Naive thymus-derived CD8-positive, alpha-beta T cell (primary cell): ENCODE measurements at places on chromosomes 3 and 15.

DNA sequence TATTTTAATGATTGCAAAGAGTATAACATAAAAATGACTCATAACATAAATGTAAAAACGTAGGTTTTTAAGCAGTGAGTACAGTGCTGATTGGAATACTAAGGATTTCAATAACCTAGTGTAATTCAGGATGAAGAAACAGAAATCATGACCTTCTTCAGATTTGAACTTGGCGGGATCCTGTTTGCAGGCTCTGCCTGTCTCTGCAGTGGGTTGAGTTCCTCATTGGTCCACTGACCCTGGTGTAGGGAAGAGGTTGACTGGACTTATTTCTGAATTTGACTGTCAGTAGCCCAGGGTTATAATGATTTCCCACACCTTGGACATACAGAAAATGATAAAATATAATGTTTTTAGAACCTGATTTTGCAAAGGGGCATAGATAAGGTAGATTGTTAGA is 171.7 kb downstream of the FNDC3B start:
- H3K27me3 ChIP-seq: no peaks in the 10 kb centered on the region
- no peak overlapping the region for H3K27ac ChIP-seq
- DNase-seq: no peak
- no peaks in the 10 kb centered on the region for H3K4me1 ChIP-seq
- H3K4me3 ChIP-seq: no peak overlapping the region
- H3K36me3 ChIP-seq: peaks cover 4% of the 10 kb centered on the region

GRCh38 chr3:103968131-103968530 is 1398.6 kb upstream of the ALCAM start:
- H3K27me3 ChIP-seq: no peaks in the 10 kb centered on the region
- H3K4me1 ChIP-seq: no peaks in the 10 kb centered on the region
- DNase-seq: no peak
- H3K36me3 ChIP-seq: no peaks in the 10 kb centered on the region

GRCh38 chr3:12869035-12869621 is 27.8 kb upstream of the RPL32 start:
- DNase-seq: no peak
- peak overlapping the region; percentile 65 for H3K27ac ChIP-seq
- H3K4me1 ChIP-seq: peaks cover 13% of the 10 kb centered on the region
- H3K27me3 ChIP-seq: peaks cover 56% of the 10 kb centered on the region
- H3K4me3 ChIP-seq: peak overlapping the region; percentile 92

- H3K4me1 ChIP-seq: peaks cover 37% of the 10 kb centered on the region
- peak; percentile 82 for DNase-seq
- H3K4me3 ChIP-seq: peak overlapping the region; percentile 89
- no peaks in the 10 kb centered on the region for H3K27me3 ChIP-seq
These were observed 1.2 kb upstream of the PDE8A start for GRCh38 chr15:84980196-84981053.

- no peak for DNase-seq
- no peak overlapping the region for H3K4me3 ChIP-seq
- no peaks in the 10 kb centered on the region for H3K27me3 ChIP-seq
These were observed 127.6 kb upstream of the AZI2 start for GRCh38 chr3:28476194-28476593.

DNA sequence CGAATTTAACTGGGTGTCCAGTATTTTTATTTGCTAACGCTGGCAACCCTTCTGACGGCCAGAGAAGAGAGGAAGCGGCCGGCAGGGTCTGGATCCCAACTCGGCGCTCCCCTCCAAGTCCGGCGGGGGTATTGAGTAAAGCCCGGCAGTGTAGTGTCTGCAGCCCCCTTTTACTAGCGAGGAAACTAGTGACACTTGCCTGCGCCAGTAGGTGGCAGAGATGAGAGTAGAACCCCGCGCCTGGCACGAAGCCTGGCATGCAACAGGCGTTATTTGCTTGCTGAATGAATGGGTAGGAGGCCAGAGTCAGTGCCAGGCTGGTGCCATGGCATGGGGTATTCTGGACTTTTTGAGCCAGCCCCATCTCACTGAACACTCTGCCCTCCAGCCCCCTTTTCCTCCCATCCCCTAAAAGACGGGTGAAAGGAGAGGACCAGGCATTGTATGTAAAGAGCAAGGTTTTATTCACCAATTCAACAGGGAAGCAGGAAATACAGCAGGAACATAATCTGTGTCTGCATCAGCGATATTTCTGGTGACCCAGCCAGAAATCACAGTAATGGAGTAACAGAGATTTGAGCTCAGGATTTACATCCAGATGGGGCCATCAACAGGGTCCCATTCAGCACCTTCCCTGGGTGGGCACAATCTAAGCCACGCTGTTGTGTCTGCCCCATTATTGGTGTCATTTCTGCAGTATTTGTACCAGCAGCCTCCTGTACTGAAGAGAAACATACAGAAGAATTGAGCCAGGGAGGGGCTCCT is 788 bp upstream of the WDR73 start:
- peak overlapping the region; percentile 95 for H3K4me3 ChIP-seq
- H3K4me1 ChIP-seq: peaks cover 45% of the 10 kb centered on the region
- peak overlapping the region; percentile 93 for H3K27ac ChIP-seq

DNA sequence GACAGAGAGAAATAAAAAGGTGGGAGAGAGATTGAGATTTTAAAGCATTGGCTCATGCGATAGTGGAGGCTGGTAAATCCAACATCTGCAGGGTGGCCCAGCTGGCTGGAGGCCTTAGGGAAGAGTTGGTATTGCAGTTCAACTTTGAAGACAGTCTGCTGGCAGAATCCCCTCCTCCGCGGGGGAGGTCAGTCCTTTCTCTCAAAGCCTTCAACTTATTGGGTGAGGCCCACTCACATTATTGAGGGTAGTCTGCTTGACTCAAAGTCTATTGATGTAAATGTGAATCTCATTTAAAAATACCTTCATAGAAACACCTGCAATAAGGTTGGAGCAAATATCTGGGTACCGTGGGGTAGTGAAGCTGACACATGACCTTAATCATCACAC is 31.8 kb upstream of the PROK2 start:
- no peak overlapping the region for H3K4me3 ChIP-seq
- no peaks in the 10 kb centered on the region for H3K36me3 ChIP-seq
- no peaks in the 10 kb centered on the region for H3K4me1 ChIP-seq
- H3K27me3 ChIP-seq: no peaks in the 10 kb centered on the region
- H3K27ac ChIP-seq: no peak overlapping the region

GRCh38 chr3:140443073-140443472 is 234.8 kb upstream of the TRIM42 start:
- H3K27ac ChIP-seq: no peak overlapping the region
- no peak overlapping the region for H3K4me3 ChIP-seq
- no peak for DNase-seq
- H3K36me3 ChIP-seq: no peaks in the 10 kb centered on the region
- peaks cover 4% of the 10 kb centered on the region for H3K27me3 ChIP-seq

DNA sequence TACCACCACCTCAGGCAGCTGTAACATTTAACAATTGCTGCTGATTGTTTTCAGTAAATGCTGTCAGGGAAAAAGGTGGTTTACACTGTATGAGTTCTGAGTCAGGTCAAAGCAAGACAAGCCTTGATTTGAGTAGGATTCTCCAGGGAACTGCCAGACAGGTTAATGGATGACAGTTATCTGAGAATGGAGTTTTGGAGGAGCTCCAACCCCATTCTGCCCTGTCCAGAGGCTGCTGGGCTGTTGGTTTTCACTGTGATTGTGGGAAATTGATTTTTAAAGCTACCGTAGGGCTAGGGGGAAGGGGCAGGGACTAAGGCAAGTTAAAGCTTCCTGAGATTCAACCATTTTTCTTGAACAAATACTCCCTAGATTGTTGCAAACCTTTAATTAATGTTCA is 39.9 kb downstream of the TICRR start:
- H3K27me3 ChIP-seq: peaks cover 2% of the 10 kb centered on the region
- H3K4me1 ChIP-seq: no peaks in the 10 kb centered on the region
- peaks cover 3% of the 10 kb centered on the region for H3K36me3 ChIP-seq
- H3K27ac ChIP-seq: no peak overlapping the region
- no peak for DNase-seq

- H3K4me3 ChIP-seq: no peak overlapping the region
- no peaks in the 10 kb centered on the region for H3K27me3 ChIP-seq
- H3K4me1 ChIP-seq: no peaks in the 10 kb centered on the region
- H3K27ac ChIP-seq: no peak overlapping the region
These were observed 29.3 kb downstream of the EPHA6 start for GRCh38 chr3:96843505-96844203.

DNA sequence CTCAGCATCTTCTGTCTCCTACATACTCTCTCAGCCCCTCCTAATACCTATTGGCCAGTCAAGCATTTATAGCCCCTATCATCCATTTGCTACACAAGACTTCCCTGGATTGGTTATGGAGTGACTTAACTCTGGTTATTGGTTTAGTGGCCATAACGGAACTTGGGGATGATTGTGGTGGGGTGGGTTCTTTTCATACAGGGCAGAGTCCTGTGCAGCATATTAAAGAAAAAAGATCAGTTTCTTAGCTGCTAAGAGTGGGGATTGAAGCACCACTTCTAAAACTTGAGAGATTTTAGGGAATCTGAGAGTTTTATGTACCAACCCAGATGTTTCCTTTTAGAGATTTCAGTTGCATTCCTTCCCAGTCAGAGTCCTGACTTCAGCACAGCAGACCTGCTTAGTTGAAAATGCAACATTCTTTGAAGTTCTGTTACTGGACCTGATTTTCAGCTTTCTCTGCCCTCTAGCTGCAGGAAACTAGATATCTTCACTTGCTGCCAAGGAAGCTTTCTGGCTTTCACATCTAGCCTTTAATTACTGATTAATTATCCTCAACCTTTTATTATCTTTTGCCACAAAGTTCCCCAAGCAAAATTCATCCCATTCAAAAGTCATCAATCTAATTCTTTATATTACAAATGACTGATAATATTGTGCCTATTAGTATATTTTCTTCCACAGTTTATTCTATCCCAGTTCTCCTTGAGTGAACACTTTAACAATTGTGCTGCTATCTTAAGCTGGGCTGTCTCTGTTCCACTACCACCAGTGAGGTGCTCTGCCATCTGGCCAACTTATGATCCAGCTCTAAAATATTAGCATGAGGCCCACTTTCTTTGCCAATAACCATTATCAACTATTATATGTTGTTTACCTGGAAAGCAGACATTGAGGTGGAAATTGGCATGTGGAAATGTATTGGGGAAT is 906.0 kb upstream of the ALCAM start:
- no peaks in the 10 kb centered on the region for H3K27me3 ChIP-seq
- H3K36me3 ChIP-seq: no peaks in the 10 kb centered on the region
- no peak overlapping the region for H3K27ac ChIP-seq
- no peak for DNase-seq
- no peaks in the 10 kb centered on the region for H3K4me1 ChIP-seq

DNA sequence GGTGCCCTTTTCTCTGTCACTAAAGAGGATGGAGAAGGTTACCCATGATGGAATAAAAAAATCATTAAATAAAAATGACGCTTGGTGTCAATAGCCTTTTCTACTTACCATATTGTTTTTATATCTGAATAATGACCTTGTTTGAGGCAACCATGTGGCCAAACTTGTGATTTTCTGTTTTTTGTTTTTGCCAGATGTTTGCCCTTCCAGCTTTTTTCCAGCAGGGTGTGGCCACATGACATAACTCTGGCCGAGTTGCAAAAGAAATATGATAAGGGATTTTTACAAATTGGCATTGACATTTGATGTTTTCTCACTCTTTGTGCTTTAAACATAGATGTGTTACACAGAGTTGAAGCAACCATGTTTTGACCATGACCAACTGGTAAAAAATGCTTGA is 39.7 kb upstream of the EPHA3 start:
- H3K27me3 ChIP-seq: no peaks in the 10 kb centered on the region
- no peak overlapping the region for H3K4me3 ChIP-seq
- no peaks in the 10 kb centered on the region for H3K36me3 ChIP-seq

DNA sequence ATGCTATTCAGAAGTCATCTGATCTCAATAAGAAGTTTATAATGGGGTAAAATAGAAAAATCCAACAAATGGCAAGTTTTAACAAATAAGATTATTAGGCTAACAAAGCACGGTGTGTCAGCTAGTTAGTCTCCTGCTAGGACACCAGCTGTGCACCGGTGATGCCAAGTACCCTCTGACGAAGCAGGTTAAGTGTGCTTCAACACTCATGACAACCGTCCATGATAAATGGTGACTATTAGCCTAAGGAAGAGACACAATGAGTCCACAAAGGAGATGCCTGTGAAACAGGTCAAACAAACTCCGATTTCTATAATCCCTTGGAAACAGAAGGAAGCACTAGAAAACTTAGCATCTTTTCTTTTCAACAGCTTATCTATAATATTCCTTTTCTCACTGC is 36.5 kb downstream of the ATP13A3 start:
- DNase-seq: no peak

- no peaks in the 10 kb centered on the region for H3K27me3 ChIP-seq
- no peaks in the 10 kb centered on the region for H3K4me1 ChIP-seq
- H3K27ac ChIP-seq: no peak overlapping the region
These were observed 21.4 kb downstream of the CCR1 start for GRCh38 chr3:46186471-46187340.

- no peak overlapping the region for H3K27ac ChIP-seq
- H3K36me3 ChIP-seq: no peaks in the 10 kb centered on the region
- DNase-seq: no peak
- no peaks in the 10 kb centered on the region for H3K27me3 ChIP-seq
- H3K4me3 ChIP-seq: no peak overlapping the region
- peaks cover 2% of the 10 kb centered on the region for H3K4me1 ChIP-seq
These were observed 530.8 kb downstream of the SHQ1 start for GRCh38 chr3:72317491-72317890.

DNA sequence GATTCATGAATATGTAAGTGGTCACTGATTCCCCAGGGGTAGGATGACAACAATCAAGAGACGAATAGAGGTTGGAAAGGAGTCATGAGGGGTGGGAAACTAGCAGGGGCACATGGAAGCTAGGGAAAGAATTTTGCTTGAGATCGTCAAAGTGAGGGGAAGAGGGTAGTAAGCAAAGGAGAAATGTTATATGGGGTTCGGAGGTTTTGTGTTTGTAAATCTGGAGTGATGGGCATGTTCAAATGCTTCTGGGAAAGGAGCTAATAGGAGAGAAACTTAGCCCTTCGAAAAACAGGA is 7.9 kb downstream of the RPL14 start:
- H3K27ac ChIP-seq: no peak overlapping the region
- peaks cover 24% of the 10 kb centered on the region for H3K4me1 ChIP-seq
- peak overlapping the region; percentile 55 for H3K4me3 ChIP-seq

DNA sequence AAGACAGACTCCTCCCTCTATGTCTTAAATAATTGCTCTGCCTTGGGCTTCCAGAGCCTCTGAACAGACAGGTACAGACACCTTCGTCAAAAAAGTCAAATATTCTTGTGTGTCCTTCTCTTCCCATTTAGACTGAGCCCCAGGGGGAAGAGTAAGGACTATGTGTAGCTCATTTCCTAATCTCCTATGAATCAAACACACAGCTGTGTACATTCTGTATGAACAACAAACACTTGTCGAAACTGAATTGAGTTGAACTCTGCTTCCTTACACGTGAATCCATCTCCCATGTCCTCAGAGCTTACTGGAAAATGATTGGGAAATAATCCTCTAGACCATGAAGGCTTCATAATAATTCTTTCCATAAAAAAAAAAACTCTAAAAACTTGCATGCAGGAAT is 80.8 kb downstream of the MOBP start:
- no peak overlapping the region for H3K27ac ChIP-seq
- no peaks in the 10 kb centered on the region for H3K4me1 ChIP-seq
- no peak for DNase-seq
- no peak overlapping the region for H3K4me3 ChIP-seq

- no peaks in the 10 kb centered on the region for H3K27me3 ChIP-seq
- no peak for DNase-seq
- H3K4me1 ChIP-seq: peaks cover 2% of the 10 kb centered on the region
- H3K27ac ChIP-seq: no peak overlapping the region
- H3K4me3 ChIP-seq: no peak overlapping the region
These were observed 113.7 kb upstream of the SLC25A36 start for GRCh38 chr3:140827894-140828293.

- H3K4me1 ChIP-seq: peaks cover 3% of the 10 kb centered on the region
- H3K27ac ChIP-seq: no peak overlapping the region
- H3K27me3 ChIP-seq: no peaks in the 10 kb centered on the region
- DNase-seq: no peak
- no peak overlapping the region for H3K4me3 ChIP-seq
These were observed 49.3 kb downstream of the FGF7 start for GRCh38 chr15:49472338-49472737.
